Aorta (tissue), 5 donors: ENCODE measurements at places on chromosomes 12 and 14. TPM values are rescaled to one million over a fixed set of nuclear protein-coding genes. Genes with fewer than 3 reads are reported as not detected.

- DNase-seq = no peak
Measured at GRCh38 chr12:126558219-126558618, 1493.0 kb downstream of the AACS start.

Gene VRTN
- total RNA-seq = not detected

Gene SDSL
- total RNA-seq = 4.5 TPM

GRCh38 chr14:75234173-75235115 is 44.2 kb upstream of the FOS start:
- DNase-seq = peak; percentile 83

- no peak for DNase-seq
Measured at GRCh38 chr12:64877363-64878004, 53.0 kb downstream of the TBC1D30 start.
